Bladder microvascular endothelial cell (primary cell): ENCODE measurements at places on chromosomes 2 and 18. TPM values are rescaled to one million over a fixed set of nuclear protein-coding genes. Genes with fewer than 3 reads are reported as not detected.

ZNF396 gene
- 0.57 and 0.65 TPM in 2 replicates for total RNA-seq

LCT gene
- total RNA-seq: under 0.01 TPM in 1 of 2 replicates, not detected in the other

SIGLEC15 gene
- 0.06 TPM in 1 of 2 replicates, not detected in the other for total RNA-seq

CAVIN2 gene
- total RNA-seq: 170 and 293 TPM in 2 replicates

TXNL1 gene
- 19.1 and 46.4 TPM in 2 replicates for total RNA-seq

PCGF1 gene
- 9.7 and 12.0 TPM in 2 replicates for total RNA-seq

LRRC30 gene
- not detected in 2 replicates for total RNA-seq

CDH2 gene
- 4.7 and 17.4 TPM in 2 replicates for total RNA-seq

PRKD3 gene
- 53.3 and 76.0 TPM in 2 replicates for total RNA-seq

MC5R gene
- total RNA-seq: not detected in 2 replicates

CEP192 gene
- total RNA-seq: 18.8 and 37.9 TPM in 2 replicates

LRATD1 gene
- 2.1 and 2.7 TPM in 2 replicates for total RNA-seq

FAM124B gene
- total RNA-seq: 64.1 and 147 TPM in 2 replicates

HJURP gene
- 11.0 and 17.2 TPM in 2 replicates for total RNA-seq

EGR4 gene
- not detected in 2 replicates for total RNA-seq

SYT4 gene
- total RNA-seq: not detected in 2 replicates

CD8B2 gene
- total RNA-seq: not detected in 2 replicates

IL1RL2 gene
- total RNA-seq: not detected in 2 replicates

UPP2 gene
- total RNA-seq: not detected in 2 replicates

BOK gene
- 34.8 and 102 TPM in 2 replicates for total RNA-seq

NXPH2 gene
- not detected in 2 replicates for total RNA-seq

RAB11FIP5 gene
- 31.2 and 46.3 TPM in 2 replicates for total RNA-seq

MAP2 gene
- total RNA-seq: 5.0 and 11.3 TPM in 2 replicates

TMEM178A gene
- 0.32 TPM in 1 of 2 replicates, not detected in the other for total RNA-seq
